Forelimb muscle (tissue), 1 donor: ENCODE measurements at places on chromosomes 16 and 17. TPM values are rescaled to one million over a fixed set of nuclear protein-coding genes. Genes with fewer than 3 reads are reported as not detected.

DNA sequence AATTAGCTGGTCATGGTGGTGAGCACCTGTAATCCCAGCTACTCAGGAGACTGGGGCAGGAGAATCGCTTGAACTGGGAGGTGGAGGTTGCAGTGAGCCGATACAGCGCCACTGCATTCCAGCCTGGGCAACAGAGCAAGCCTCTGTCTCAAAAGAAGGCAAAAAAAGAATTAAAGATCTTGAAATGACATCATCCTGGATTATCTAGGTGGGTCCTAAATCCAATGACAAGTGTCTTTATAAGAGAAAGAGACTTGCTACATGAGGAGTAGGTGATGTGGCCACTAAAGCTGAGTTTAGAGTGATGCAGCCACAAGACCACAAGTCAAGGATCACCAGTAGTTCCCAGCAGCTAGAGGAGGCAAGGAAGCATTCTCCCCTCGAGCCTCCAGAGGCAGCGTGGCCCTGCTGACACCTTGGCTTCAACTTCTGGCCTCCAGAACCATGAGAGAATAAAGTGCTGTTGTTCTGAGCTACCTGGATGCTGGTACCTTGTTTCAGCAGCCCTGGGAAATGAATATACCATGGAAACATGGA, 15.8 kb downstream of the CIITA start:
- no peak for DNase-seq

- DNase-seq, result no peak
These were observed 47.8 kb upstream of the SCNN1B start for GRCh38 chr16:23254338-23254737.

DNA sequence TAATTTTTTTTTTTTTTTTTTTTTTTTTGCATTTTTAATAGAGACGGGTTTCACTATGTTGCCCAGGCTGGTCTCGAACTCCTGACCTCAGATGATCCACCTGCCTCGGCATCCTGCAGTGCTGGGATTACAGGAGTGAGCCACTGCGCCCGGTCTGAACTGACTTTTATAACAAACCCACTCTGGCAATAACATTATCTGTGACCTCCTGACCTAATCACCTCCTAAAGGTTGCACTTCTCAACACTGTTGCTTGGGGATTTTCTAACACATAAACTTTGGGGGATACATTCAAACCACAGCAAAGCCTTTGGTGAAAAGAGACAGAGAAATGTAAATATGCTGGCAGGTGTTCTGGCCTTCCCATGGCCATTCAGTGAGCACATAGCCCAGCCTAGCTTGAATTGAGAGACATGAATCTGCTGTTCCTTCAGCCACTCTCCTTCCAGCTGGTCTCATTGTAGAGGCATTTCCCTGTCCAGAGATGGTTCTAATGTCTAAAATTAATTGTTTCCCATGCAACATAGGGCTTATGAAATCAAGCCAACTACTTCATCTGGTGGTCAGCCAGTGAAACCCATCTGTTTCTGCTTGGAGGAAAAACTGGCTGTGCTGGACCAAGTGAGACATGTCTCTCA, 28.3 kb downstream of the LYRM1 start:
- no peak for DNase-seq

DNA sequence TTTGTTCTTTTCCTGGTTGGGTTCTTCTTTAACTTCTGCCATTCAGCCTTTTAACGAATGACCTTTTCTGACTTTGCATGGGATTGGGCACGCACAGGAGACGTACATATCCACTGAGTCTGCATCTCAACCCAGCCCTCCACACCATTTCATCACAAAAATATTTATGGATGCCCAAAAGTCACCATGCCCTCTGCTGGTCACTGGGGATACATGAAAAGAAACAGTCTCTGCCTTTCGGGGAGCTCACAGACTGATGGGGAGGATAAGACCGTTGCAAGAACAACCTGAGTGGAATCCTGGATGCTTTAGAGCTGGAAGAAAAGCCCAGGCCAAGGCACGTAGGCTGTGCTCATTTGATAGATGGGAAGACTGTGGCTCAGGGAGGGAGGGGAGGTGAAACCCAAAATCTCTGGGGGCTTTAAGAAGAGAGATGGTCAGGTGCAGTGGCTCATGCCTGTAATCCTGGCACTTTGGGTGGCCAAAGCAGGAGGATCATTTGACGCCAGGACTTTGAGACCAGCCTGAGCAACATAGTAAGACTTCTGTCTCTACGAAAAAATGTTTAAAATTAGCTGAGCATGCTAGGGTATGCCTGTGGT, 7.9 kb upstream of the MT2A start:
- DNase-seq, result no peak

GRCh38 chr16:30958175-30959079, 873 bp downstream of the SETD1A start:
- no peak for DNase-seq

- DNase-seq, result no peak
These were observed 9.7 kb downstream of the RNFT1 start for GRCh38 chr17:59954856-59955255.

- no peak for DNase-seq
These were observed 86.6 kb downstream of the PRKCB start for GRCh38 chr16:23922406-23922805.

- DNase-seq, result no peak
These were observed 99.8 kb downstream of the SHISA6 start for GRCh38 chr17:11340803-11341202.

DNA sequence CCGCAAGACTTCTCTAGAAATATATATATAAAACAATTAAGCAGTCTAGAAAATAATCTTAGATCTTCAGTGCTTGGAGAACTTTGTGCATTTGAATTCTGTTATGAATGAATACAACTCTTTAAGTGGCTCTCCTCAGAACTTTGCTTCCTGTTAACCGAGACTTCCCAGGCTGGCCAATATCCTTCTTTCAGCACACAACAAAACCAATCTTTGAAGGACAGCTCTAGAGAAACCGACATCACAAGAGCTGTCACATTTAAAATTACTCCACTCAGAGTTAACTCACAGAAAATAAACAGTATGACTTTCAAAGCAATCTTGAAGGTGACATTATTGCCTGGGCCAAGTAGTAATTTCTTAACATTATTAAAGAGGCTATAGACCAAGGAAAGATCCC, 49.7 kb upstream of the ITGA2B start:
- no peak for DNase-seq

GRCh38 chr16:14095883-14096551, 24.9 kb downstream of the MRTFB start:
- DNase-seq, result no peak

The HSD17B2 gene
- 0.27 TPM for polyA plus RNA-seq

The LGALS9B gene
- polyA plus RNA-seq, result not detected

The GPRC5C gene
- 38.7 TPM for polyA plus RNA-seq

The CCL8 gene
- 0.68 TPM for polyA plus RNA-seq
